Femur (tissue), 1 donor: ENCODE measurements at places on chromosomes 2 and 18.

- DNase-seq: no peak
Measured at GRCh38 chr18:36761186-36761698, 67.6 kb downstream of the TPGS2 start.

- no peak for DNase-seq
Measured at GRCh38 chr2:181252262-181253148, 204.7 kb upstream of the ITGA4 start.

GRCh38 chr2:33529771-33530481, 53.5 kb downstream of the RASGRP3 start:
- DNase-seq: no peak

DNA sequence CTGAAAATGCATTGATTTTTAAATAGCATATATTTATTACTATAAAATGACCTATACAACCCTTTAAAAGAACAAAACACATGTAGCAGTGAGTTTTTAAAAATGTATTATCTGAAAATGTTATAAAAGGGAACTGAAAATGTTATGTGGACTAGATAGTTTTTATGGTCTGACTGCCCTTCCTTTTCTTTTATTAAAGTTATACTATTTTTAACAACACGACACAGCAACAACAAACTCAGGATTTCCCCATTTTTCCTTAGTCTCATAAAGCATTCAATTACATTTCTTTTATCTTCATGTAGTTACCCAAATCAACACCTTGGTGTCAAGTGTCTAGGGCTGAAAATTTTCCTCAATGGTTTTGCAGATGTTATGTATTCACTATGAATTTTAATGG, 132.8 kb upstream of the TMEFF2 start:
- DNase-seq: no peak

- DNase-seq: no peak
Measured at GRCh38 chr2:9873337-9873736, 30.1 kb downstream of the TAF1B start.

DNA sequence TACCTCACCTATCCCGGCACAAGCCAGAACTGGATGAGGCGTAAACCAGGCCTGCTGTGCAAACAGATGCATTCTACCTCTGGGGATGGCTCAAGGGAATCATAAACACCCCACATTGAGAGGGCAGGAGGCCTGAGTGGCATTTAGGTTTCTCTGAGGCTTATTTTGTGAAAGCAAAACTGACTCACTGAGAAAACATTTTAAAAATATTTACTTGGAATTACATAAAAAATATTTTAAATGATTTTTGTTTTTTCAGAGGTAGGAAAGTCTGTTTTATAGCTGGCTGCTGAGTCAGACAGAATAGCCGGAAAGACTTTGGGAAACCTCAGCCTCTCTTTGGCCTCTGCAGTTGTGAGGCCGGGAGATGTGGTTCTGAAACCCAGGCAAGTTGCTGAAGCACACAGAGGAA, 244.1 kb downstream of the NCKAP5 start:
- peak; percentile 36 for DNase-seq

DNA sequence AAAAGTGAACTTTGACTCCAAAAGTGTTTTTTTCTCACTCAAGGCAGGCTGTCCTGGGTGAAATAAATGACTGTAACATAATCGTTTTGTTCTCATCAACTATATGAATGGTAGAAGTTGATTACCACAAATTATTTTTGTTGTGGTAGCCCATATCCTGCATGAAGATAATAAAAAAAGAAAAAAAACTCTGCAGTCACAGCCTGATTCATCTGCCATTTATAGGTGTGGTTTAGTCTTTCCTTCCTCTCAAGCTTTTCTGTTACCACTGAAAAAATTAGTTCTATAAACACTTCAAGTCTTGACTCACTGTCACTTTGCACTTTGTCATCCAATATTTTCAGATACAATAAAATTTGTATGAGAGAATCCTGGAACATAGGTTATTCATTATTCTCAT, 522.0 kb downstream of the PLCL1 start:
- DNase-seq: no peak

GRCh38 chr2:171807831-171808393, 86.1 kb downstream of the SLC25A12 start:
- DNase-seq: no peak

DNA sequence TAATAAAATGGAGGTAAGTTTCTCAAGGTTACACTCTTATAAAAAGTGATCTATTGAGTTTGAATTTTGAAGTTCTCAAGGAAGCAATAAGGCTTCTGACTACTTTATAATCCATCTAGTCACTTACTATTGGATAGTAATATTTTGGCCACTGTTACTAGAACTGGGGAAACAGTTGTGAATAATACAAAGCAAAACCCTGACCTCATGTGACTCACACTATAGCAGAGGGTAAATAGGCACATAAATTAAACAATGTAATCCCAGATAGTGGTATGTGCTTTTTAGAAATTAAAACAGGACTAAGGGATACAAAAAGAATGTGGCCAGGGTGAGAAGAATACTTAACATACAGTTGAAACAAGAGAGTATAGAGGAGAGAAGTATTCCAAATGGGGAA, 78.6 kb downstream of the CALCRL start:
- no peak for DNase-seq

DNA sequence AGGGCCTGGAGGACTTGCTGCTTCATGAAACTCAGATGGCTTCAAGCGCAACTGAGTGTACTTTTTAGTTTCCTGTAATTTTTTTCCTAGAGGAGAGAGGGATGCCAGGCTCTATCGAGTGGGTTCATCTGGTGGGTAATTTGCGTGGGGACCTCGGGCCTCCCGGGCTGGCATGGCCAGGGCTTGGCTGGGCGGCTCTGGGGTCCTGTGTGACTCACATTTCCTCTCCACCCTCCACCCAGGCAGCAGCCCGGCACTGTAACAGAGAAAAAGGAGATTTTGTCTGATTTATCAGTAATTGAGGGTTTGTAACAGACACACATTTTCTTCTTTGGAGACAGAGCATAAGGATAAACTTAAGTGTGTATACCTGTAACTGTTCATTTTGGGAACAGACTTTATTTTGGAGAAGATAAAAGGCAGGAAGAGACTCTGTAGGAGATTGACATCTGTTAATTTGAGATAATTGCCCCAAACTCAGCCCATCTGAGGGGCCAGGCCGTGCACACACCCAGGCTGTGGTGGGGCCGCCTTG, 64.3 kb downstream of the NFATC1 start:
- no peak for DNase-seq

DNA sequence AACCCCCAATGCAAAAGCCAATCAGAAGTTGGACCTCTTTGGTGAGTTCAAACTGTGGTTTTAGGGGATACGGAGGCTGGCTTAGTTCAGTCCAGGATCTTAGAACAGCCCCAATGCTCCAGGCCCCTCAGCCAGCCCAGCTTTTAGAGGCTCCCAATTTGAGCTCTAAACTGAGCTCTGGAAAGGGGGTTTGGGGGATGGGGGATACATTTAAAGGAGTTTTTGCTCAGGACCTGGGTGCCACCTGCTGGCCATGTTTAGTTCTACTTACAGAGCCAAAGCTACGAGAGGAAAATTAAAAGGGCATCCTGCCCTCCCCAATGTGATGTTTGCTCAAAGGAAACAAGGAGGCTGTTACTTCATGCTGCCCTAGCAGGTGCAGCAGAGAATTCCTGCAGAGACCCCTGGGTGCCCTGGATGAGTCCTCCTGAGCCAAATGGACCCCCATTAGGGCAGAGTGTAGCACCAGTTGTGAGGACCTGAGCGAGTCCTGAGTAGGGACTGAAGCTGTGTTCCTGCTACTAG, 15.9 kb upstream of the TMEM214 start:
- DNase-seq: peak; percentile 57

GRCh38 chr18:2654928-2655177, 673 bp upstream of the SMCHD1 start:
- no peak for DNase-seq
